Regular cardiac myocyte (primary cell): ENCODE measurements at places on chromosomes 7 and 10. TPM values are rescaled to one million over a fixed set of nuclear protein-coding genes. Genes with fewer than 3 reads are reported as not detected.

The DYNC1I1 gene
- total RNA-seq, result 1.7 and 2.3 TPM in 2 replicates

The ARHGEF35 gene
- 0.85 and 1.5 TPM in 2 replicates for total RNA-seq

The BUB3 gene
- total RNA-seq, result 169 and 271 TPM in 2 replicates

The SLC26A5 gene
- not detected in 2 replicates for total RNA-seq

The ARMC3 gene
- total RNA-seq, result not detected in 2 replicates

The CYP26C1 gene
- under 0.01 TPM in 2 replicates for total RNA-seq

The PRR15 gene
- 3.7 and 4.4 TPM in 2 replicates for total RNA-seq

The OR2A12 gene
- total RNA-seq, result not detected in 2 replicates
